Stimulated activated CD4-positive, alpha-beta T cell treated with anti-CD3 and anti-CD28 coated beads, Interleukin-2, amount 100 ng/mL, for 24 hours (primary cell): ENCODE measurements at places on chromosomes 6 and 20.

- no peak for DNase-seq
Measured at GRCh38 chr20:16299897-16300296, 273.4 kb downstream of the KIF16B start.

DNA sequence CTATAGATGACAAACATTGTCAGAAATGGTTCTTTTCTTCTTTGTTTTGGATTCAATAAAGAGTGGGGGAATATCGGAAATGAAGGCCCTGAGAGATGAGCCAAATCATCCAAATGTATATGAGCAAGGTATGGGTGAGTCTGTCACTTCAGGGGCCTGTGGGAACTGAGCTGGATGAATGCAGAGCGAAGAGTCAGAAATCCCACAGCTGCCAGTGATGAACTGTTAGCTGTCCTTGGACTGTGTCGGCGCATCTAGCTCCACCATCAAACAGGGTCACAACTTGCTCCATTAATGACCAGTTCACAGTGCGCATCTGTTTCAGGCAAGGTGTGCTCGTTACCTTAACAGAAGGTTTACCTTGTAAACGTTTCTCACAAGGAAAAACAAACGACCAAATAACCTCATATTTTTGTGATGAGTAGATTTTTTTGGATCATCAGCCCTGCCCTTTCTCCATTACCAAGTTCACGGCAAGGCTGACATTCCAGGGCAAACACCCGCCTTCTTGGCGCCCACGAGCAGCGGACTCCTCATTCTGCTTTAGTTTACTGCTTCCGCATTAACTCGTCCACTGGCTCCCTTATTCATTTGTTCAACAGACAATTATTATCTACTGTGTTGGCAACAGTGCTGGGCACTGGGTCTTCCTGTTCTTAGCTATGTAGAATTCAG lies 15.0 kb upstream of the CCN6 start:
- DNase-seq, result no peak

- no peak for DNase-seq
Measured at GRCh38 chr6:158413814-158414565, 101.7 kb downstream of the TULP4 start.

- DNase-seq, result peak; percentile 10
Measured at GRCh38 chr20:64112691-64113443, 5.5 kb upstream of the NPBWR2 start.

GRCh38 chr20:37852666-37853065 lies 50.3 kb upstream of the VSTM2L start:
- DNase-seq, result no peak

DNA sequence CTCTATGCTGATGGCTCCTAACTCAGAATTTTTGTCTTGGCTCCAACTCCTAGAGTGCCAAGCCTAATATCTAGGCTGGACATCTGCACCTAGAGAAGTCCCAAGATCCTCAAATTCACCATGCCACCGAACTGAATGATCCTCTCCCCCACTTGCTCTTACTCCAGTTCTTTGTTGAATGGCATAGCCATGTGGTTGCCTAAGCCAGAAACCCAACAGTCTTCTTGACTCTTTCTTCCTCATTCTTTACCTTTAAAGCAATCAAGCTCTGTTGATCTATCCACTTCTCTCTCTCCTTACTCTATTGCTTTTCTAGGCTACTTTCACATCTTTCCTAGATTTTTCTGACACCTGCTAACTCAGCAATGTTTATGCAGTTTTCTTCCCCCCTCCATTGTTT lies 126.5 kb upstream of the FOXO3 start:
- DNase-seq, result no peak

DNA sequence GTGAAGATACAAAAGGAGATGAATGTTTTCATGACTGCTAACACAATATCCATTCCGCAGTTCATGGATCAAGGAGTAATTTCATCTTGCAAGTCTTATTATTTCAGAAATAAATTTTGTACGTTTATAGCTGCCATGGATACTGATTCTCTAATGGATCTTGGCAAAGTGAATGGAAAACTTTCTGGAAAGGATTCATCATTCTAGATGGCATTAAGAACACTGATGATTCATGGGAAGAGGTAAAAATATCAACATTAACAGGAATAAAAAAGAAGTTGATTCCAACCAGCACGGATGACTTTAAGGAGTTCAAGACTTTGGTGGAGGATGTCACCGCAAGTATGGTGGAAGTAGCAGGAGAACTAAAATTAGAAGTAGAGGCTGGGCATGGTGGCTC lies 2.8 kb downstream of the HUS1B start:
- DNase-seq, result no peak

- no peak for DNase-seq
Measured at GRCh38 chr6:142796571-142796970, 148.4 kb downstream of the HIVEP2 start.

- DNase-seq, result no peak
Measured at GRCh38 chr20:24767623-24768100, 181.4 kb upstream of the CST7 start.

DNA sequence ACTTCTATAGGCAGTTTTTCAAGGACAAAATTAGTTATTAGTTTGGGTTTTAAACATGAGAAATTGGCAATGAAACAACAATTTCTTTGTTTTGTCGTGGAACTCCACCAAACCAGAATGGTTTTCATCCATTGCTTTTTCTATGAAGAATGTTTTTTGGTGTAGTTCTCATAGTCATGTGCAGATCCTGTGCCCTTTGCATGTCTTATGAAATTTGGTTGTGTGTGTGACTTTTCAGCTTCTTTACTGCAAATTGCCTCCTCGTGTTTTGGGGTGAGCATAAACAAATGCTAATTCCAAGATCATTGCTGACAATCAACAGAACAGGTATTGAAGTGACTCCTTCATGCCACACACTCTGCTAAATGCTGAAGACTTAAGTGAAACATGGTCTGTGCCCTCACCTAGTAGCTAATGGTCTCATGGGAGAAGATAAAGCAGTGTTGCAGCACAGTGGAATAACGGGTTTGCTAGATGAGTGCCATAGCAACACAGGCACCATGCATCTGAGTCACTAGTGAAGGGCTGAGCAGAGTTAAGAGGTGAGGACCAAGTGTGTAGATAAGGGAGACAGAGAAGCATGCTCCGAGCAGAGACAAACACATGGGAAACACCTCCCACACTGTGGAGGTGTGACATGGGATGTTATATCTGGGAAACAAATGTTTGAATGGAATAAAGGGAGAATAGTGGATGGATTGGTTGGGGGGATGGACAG lies 120.0 kb downstream of the SLC16A10 start:
- no peak for DNase-seq

- DNase-seq, result no peak
Measured at GRCh38 chr6:142271476-142271875, 30.3 kb upstream of the ADGRG6 start.

DNA sequence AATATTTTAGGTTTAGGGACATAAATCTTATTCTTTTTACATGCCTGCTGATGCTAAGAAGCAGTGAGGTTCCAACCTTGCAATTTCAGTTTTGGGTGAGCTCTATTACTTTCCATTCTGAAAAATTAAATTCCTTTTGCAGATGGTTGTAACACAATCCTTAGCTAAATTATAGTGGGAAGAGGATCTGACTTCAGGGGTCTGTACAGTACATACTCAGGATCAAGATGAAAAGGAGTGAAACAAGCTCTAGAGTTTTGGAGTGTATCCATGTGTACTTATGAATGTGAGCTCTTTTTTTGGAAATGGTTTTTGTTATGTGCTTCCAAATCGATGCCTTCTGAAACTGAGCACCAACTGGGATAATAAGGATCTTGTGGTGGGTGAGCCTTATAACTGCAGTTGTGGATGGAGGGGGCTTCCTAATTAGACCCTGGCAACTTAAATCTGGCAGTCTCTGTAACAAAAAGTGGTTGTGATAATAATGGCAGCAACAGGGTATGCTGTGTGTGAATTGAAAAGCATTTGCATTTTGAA lies 218.8 kb upstream of the MAP3K7 start:
- DNase-seq, result no peak

DNA sequence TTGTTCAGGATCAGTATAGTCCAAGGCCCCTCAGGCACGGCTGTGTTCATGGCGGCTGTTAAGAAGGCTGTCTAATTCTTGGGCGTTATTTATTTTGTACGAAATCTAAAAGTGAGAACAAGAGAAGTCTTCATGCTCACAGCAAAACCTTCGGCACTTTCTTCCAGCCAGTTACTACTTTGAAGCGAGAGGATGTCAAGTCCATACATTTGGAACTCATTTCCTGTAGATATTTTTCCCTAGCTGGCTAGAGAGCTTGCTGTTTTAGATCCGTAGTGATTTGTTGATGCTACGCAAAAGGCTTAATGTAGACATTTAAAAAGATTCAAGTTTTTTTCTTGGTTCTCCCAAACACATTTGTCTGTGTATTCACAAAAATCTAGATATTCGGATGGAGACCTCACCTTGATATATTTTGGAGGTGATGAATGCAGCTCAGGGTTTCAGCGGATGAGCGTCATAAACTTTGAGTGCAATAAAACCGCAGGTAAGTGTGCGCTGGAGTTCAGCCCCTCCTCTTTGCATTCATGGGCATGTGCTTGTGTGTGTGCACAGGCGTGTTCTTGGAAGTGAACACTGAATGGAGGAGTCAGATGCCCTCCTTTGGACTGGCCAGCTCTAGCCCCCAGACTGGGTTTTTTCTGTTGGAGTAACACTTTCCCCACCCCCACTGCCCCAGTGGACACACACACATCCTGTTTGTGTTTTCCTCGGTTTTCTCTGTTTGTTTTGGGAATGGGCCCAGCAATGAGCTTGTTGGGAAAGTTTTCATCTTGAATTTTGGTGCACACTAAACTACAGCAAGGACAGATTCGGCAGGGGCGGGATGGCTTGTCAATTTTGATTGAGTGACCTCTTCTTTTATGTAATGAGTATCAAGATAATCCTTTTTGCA lies 65.4 kb downstream of the IGF2R start:
- DNase-seq, result no peak

DNA sequence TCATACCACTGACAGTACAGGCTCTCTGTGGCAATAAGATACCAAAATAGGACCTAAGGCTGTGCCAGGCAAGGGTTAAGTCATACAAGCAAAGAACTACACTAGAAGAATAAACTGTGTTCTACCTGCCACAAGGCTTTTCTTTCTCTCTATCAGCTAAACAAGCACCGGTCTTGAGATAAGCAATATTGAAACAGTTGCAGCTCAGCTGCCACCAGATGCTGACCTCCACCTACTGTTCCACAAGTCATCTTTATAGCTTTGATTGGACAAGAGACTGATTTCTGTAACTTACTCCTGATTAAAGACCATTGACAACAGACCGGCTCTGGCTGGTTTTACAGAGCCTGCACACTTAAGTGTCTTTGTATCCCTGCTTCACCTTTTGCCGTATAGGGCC lies 24.1 kb downstream of the SCP2D1 start:
- DNase-seq, result no peak

- no peak for DNase-seq
Measured at GRCh38 chr6:39812853-39813533, 20.8 kb downstream of the DAAM2 start.

DNA sequence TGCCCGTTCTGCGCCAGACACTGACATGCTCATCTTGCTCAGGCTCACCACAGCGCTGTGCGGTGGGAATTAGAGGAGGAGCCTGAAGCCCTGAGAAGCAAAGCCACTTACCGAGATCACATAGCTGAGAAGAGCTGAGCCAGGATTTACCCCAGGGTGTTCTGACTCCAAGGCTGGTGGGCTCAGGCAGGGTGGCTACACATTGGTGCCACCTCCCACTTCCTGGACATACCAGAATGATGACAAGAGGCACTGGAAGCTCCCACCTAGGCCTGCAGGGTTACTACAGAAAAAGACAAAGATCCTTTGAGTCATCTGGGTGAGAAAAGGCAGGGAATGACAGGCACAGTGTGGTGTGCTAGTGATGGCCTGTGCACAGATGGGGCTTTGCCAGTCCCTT lies 24.4 kb upstream of the FKBP1A start:
- no peak for DNase-seq

- DNase-seq, result no peak
Measured at GRCh38 chr6:154951345-154952200, 43.5 kb upstream of the TIAM2 start.

- no peak for DNase-seq
Measured at GRCh38 chr20:33689493-33689892, 3.3 kb upstream of the E2F1 start.

- no peak for DNase-seq
Measured at GRCh38 chr20:7829776-7830175, 110.5 kb downstream of the HAO1 start.

DNA sequence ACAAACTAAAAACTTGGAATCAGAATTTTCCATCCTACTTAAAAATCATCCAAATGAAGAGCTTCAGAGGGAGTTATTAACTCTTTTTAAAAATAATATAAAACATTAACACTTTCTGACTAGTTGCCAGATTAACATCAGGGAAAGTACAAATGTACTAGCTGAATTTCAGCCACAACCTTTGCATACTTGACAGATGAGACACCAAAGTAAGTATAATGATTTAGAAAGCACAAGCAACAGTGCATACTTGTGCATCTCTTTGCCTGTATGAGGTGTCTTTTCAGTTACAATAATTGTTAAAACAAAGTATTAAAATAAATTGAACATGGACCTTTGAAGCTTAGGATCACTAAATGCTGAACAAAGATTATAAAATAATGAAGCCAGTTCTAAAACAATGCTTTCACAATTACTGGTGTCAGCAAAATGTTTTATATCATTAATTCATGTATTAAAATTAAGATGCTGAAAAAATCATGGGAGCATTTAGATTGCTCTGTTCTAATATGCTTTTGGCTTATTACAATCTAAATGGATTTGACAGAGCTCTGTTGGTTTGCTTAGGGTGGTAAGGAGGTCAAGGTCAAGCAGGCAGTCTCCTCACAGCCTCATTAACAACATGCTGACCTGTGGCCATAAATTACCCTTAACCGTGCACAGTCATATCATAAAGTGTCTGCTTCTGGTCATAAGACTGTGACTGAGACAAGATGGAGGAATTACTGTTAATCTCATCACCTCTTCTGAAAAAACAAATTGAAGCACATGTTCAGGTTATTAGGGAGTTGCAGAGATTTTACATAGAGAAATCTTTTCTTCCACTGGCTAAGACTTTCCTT lies 15.1 kb downstream of the RNF217 start:
- DNase-seq, result no peak

DNA sequence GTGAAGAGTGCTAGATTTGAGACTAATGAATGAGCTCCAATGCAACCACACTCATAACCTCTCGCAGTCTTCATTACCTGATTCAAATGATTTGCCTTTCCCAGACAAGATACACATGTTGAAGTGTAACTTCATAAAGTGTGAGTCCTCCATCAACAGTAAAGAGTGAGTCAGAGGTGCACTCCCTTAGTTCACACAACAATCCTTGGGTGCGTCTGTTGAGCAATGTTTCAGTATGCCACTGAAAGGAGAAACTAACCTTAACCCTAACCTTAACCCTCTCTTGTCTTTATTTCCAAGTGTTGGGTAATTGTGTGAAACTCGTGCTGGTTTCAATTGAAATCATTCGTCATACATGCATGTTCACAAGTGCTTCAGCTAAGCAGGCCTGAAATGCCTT lies 21.0 kb upstream of the RIN2 start:
- no peak for DNase-seq

GRCh38 chr6:166253281-166253681 lies 54.9 kb downstream of the PRR18 start:
- peak; percentile 48 for DNase-seq
